ENCODE measurements at places on chromosomes 16 and 17.

- DNase-seq = no peak
Measured at GRCh38 chr16:68668266-68668665, 23.2 kb downstream of the CDH3 start.

DNA sequence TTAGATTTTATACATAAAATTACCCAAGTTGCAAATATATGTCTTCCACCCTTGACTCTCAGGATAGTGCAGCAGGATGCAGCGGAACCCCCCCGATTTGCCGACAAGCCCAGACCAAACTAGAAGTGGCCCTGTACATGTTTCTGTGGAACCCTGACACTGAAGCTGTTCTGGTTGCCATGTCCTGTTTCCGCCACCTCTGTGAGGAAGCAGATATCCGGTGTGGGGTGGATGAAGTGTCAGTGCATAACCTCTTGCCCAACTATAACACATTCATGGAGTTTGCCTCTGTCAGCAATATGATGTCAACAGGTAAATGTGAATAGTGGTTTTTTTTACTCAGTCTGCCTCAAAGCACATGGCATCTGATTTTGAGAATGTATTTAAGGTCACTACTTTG is 70.7 kb downstream of the OMG start:
- no peak for DNase-seq

DNA sequence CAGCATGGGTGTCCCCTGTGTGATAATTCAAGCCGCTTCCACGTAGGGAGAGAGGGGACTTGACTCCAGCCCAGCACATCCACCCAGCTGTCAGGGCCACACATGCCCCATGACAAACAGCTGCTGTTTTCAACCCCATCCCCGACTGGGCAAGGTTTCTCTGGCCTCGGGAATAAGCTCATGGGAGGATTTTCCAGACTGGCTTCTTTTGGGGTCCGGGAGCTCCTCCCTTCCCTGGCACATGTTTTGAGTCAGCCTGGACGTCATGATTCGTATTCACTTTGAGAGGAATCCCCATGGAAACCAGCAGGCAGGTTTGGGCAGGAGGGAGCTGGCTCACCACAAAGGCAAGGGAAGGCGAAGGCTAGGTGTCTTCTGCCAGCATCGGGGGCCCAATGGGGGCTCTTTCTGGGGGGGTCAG is 156.4 kb downstream of the CMIP start:
- no peak for DNase-seq

DNA sequence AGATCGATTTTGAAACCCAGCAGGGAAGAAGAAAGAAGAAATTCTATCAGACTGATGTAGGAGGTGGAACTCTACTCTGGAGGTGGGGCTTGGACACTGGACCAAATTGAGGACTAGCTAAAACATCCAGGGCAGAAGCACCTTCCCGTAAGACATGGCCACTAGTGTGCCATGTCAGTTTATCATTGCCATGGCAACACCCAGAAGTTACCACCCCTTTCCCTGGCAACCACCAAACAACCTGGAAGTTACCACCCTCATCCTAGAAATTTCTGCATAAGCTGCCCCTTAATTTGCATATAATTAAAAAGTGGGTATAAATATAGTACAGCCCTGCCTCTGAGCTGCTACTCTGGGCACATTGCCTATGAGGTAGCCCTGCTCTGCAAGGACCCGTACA is 66.7 kb downstream of the NACA2 start:
- DNase-seq = no peak

DNA sequence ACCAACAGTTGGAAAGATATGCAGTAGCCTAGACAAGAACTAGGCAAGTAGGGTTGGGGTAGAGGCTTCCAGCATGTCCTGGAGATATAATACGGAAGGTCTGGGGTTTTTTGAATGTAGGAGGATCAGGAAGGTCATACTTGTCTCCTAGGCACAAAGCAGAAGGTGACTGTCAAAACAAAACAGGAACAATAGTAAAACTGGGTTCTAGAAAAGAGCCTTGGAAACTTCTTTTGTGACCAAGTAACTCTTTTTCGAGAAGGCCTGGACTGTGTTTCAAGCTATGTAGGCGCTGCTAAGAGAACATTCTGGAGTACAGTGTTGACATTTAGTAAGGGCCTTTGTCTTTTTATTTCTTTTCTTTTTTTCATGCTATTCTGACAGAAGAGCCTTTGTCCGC is 26.9 kb upstream of the TENT4B start:
- DNase-seq = peak; percentile 38

DNA sequence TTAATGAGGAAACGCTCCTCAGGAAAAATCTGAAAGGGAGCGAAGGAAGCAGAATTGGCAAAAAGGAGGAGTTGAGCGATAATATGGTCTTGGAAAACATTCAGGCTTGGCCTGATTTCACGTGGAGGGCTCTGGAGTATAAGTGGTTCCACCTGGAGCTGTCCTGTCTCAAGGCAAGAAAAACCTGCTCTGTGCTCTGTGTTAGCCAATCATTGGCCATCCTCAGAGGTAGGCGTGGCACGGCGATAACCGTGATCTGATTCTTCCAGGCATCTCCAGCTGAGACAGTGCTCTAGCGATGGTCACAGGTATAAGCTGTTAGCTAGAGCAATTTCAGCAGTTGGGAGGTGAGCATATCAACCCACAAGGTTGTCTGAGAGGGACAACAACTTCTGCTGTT is 450.5 kb upstream of the MAF start:
- DNase-seq = no peak

GRCh38 chr16:3137267-3137666 is 2.4 kb downstream of the ZNF213 start:
- no peak for DNase-seq

GRCh38 chr17:55324296-55324978 is 59.7 kb downstream of the HLF start:
- no peak for DNase-seq

- no peak for DNase-seq
Measured at GRCh38 chr16:77439106-77439505, 4.3 kb upstream of the ADAMTS18 start.

GRCh38 chr17:29138971-29139691 is 41.1 kb downstream of the MYO18A start:
- DNase-seq = no peak

- no peak for DNase-seq
Measured at GRCh38 chr17:64174686-64175456, 44.9 kb upstream of the ERN1 start.

- no peak for DNase-seq
Measured at GRCh38 chr16:60170196-60170595, 1436.1 kb upstream of the GOT2 start.

GRCh38 chr17:29586676-29587469 is 2.6 kb downstream of the GIT1 start:
- DNase-seq = no peak

GRCh38 chr16:66696669-66697630 is at the start of gene CMTM4:
Gene CMTM4, minus strand, starts transcription at chr16:66696743. Its CDS starts 218 bp downstream, at chr16:66696525.
- DNase-seq = peak; percentile 95

- no peak for DNase-seq
Measured at GRCh38 chr17:28509789-28510188, 3.6 kb downstream of the FOXN1 start.

DNA sequence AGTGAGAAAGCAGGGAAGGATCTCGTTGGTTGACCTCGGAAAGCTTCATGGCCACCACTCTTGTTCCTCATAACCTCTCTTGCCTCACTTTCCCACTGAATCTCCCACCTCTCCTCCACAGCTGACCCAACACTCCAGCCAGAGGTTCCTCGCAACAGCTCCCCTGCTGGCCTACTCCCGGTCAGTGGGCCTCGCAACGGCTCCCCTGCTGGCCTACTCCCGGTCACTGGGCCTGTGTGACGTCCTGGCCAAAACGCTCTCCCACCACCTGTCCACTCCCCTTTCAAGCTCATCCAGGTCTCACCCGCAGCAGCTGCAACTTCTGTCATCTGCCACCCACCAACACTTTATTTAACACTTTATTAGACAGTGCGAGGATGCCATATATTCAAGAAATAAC is 149.1 kb downstream of the VPS53 start:
- DNase-seq = no peak

DNA sequence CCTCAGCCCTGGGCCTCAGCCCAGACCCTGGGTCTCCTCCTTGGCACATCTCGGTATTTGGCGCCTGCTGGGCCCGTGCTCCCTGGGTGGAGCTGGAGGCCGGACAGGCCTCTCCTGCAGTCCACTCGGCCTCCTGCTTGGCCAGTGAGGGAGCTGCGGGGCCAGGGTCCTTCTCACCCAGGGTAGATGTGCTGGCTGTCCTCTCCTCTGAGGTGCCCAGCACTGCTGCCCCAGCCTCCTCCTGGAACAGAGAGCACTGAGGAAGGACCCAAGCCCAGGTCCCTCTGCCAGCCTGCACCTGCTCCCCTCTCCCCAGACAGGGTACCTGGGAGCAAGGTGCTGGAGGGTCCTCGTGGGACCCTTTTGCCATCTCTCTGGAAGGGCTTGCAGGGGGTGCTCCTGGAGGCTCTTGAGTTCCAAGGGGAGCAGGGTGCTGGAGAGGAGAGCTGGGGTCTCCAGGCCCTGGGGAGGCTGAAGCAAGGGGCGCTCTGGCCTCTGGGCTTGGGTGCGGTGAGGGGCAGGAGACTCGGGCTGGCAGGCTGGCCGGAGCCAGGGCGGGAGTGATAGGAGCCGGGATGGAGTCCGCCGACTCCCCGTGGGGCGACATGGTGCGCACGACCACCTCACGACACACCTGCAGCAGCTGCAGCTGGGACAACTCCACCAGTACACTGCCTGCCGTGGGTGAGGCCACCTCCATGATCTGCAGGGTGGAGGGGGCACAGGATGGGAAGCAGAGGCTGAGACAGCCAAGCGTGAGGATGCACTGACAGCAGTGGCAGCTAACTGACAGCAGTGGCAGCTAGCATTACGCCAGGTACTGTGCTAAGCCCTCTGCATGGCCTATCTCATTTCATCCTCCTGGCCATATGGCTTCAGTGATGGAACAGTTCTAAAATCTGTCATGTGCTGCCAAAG is 17.8 kb downstream of the TSPOAP1 start:
- DNase-seq = no peak

DNA sequence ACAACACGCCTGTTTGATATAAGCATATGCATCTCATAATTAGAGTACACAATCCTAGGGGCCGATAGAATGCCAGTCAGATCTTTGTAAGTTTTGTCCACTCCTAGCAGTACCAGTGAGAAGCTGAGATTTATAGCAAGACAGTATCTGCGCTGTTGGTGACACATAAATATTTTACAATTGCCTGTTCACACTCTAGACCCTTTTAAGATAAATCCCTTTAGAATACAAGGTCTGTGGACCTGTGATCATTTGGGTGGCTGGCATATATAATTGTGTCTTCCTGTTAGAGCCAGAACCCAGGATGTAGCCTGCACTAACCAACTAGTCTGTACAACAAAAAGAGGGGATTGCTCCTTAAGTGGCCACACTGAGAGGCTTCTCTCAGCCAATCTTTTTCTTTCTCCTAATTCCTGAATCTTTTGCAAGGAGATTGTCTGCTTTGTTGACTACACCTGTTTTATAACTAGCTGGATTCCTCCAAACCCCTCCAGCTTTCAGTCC is 74.7 kb downstream of the WIPI1 start:
- no peak for DNase-seq

GRCh38 chr17:77341069-77341541 is 200.3 kb downstream of the SEC14L1 start:
- DNase-seq = no peak

GRCh38 chr17:71941920-71942319 is 178.9 kb upstream of the SOX9 start:
- no peak for DNase-seq

- DNase-seq = peak; percentile 21
Measured at GRCh38 chr17:59154292-59154720, 680 bp downstream of the SKA2 start.

GRCh38 chr16:87445486-87445885 is 47.3 kb downstream of the ZCCHC14 start:
- DNase-seq = no peak
